Inflammatory macrophage treated with lipopolysaccharide for 4 hours (primary cell): ENCODE measurements at places on chromosomes 1 and 21.

DNA sequence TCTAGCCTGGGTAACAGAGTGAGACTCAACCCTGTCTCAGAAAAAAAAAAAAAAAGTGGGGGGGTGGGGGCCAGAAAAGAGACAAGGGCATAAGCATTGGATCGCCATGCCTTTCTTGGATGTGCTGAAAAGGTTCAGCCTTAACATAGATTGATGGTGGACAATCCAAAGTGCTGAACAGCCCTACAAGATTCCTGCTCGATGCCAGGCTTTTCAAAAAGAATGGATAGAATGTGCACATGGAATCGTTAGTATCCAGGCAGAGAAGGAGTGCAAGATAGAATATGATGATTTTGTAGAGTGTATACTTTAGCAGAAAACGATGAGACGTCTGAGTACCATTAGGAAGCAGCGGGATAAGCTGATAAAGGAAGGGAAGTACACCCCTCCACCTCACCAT lies 10.9 kb upstream of the COA7 start:
- no peak for DNase-seq

GRCh38 chr1:206041640-206042039 lies 11.3 kb upstream of the RHEX start:
- no peak for DNase-seq

DNA sequence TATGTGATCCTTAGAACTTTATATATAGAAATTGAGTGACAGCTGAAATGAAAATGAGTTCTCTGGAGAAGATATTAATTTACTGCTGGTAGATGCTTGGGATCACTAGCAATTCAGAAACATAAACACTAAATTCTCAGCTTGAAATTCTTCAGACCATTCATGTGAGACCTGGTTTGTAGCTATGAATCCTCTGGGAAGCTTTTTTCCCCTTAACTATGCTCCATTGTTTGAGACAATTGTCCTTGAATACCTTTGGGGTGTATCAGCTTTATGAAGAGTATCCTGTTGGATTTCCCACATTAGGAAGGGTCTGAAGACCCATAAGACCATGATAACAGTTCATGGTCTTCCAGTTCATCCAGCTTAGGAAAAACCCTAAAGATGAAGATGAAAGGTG lies 4.6 kb upstream of the DENND1B start:
- DNase-seq, result no peak

- DNase-seq, result no peak
These were observed 133.0 kb downstream of the GPR52 start for GRCh38 chr1:174580801-174581200.
